ENCODE measurements at places on chromosomes 5 and 9.

DNA sequence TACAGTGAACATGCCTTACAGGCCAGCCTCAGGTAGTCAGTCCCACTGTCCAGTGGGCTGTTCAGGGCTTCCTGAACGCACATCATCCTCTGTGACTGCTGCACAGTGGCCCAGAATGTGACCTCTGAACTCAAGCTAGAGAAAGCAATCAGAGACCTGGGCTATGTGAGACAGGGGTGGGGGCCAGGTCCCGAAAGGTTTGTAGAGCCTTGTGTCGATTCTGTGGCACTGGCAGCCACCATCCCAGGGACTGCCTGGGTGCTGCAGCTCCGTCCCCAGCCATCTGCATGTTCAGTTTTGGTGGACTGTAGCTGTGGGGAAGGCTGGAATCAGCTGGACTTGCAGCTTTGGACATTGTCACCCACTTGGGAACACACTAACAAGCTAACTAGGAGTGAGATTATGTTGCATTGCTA is 47.7 kb downstream of the MVB12B start:
- DNase-seq, result no peak

DNA sequence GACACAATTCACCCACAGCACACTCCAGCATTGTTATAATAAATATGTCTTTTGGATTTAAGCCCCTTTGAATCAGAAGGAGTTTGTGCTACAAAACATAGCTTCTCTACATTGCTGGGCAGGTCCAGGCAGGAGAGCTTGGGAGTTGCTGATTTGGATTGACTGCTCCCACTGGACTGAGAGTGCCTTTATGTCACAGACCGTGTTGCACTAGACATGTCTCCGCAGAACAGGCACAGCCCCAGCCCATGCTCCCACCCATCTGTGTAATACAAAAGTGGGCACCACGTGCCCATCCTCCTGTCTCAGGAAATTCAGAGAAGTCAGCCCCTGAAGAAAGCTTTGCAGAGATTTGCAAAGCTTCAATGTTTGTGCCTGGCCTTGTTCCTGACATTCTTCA is 117.1 kb downstream of the MED10 start:
- no peak for DNase-seq

DNA sequence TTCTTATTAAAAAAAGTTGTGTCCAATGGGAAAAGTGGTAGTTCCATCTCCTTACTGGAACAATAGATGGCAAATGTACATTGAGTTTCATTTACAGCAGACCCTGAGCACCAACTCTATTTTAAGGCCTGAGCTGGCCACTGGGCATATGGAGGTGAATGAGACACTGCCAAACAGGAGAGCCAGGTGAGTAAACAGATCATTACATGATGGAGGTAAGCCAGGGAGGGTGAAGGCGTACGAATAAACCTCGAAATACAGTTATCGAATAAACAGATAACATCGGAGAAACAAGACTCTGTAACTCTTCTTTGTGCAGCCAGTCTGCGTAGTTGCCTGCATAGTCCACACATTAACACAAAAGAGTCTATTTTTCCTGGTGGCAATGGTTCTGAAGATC is 446.4 kb upstream of the KLF4 start:
- DNase-seq, result no peak

GRCh38 chr5:115496936-115497576 is 47.5 kb downstream of the FEM1C start:
- DNase-seq, result no peak

DNA sequence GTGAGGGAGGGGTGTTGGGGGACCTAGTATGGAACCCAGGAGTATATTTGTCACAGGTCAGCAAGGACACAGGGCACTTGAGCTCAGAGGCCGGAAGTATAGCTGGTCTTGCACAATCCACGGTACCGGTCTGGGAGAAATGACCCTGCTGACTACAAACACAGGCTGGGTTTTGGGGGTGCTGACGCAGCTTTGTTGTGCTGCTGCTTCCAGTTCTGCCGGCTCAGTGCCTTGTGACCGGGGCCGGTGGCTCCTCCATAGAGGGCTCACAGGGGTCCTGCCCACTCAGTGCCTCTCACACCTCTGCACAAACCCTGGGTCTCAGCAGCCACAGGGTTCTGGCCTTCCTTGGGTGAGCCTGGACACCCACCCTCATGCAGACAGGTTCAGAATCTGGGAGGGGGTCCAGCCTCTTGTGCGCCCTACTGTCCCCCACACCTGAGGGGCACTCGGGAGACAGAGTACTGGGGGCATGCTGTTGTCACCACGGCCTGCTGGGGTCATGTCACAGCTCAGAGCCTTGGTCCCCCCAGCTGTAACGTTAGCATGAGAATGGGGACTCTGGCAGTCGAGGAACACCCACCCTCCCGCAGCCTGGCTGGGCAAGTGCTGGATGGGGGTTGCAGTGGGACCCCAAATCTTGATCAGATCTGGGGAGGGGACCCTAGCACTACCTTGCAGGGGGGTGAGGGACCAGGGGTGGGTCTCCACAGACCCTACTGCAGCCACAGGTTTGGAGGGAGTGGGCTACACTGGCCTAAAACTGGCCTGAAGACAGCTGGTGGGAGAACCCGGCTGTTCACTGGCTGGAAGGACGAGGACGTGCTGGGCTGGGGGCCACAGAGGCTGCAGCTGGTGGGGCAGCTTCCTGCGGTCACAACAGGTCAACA is 17.7 kb downstream of the NINJ1 start:
- DNase-seq, result no peak

DNA sequence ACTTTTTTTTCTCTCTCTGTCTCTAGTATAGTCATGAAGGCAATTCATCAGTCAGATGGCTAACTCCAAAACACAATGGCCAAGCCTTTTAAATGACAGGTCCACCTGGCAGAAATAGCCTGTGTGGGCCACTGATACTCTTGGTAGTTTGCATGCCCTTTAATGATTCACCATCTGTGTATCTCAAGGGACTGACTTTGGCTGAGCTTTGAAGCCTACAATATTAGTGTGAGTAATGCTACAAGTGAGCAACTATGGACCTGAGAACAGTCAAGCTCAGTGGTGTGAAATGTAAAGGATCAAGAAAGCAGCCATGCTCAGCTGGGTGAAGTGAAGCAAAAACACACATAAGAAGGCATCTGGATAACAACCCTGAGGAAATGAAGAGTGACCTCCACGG is 506.9 kb downstream of the TLE1 start:
- DNase-seq, result peak; percentile 98

DNA sequence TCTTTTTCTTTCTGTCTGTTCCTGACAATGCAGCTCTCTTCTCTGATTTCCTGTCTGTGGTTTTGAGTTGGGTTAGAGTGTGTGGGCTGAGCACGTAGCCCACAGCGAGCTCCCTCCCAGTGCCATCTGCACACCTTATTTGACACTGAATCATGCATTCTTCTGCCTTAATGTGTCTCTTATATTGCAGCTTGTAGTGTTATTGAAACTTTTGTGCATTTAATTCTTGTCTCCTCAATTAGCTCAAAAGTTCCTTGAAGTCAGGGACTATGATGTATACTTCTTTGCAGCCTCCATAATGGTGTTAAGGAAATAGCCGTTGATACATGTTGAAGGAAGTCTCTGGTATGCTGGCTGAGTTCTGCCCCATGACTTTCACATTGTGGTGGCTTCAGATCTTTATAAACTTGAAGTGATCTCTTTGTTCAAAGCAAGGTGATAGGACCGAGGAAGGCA is 576.2 kb upstream of the CLINT1 start:
- peak; percentile 57 for DNase-seq

GRCh38 chr5:83632874-83633273 is 87.8 kb downstream of the HAPLN1 start:
- peak; percentile 72 for DNase-seq

- no peak for DNase-seq
Measured at GRCh38 chr5:17832949-17833745, 198.9 kb downstream of the TAF11L14 start.

- DNase-seq, result no peak
Measured at GRCh38 chr5:154714266-154714986, 40.8 kb upstream of the LARP1 start.

GRCh38 chr5:1461396-1461795 is 16.2 kb upstream of the SLC6A3 start:
- no peak for DNase-seq

- peak; percentile 45 for DNase-seq
Measured at GRCh38 chr9:4137681-4138099, 162.2 kb downstream of the GLIS3 start.

DNA sequence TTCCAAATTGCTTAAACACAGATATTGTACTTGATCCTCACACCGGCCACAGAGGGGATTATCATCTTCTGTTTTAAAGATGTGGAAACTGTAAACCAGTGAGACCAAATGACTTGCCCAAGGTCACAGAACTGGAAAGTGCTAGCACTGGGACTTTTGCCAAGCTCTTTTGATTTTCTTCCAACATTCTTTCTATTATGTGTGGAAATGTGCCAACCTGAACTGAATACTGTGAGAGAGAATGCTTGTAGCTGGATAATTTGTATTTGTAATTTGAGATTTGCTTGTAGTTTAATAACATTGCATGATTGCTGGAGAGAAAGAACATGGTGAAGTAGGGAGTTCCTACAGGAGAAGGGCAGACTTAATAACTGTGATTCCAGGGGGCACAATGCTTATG is 977.9 kb upstream of the NUDT12 start:
- peak; percentile 28 for DNase-seq

DNA sequence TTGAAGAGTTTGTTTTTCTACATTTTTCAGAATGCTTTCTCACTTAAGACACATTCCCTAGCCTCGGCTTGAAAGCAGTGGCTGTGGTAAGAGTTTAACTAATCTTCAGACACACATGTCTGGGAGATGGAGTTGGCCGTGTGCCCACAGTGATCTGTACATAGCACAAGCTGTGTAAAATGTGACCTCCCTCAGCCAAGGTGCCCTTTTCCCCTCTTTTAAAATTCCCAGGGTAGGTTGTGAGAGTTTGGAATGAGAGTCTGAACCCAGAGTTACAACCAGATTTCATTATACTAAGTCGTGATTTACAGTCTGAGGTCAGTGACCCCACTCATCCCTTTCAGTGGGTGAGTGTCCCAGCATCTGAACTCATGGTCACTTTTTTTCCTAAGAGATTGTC is 230.4 kb downstream of the DOCK8 start:
- no peak for DNase-seq

- no peak for DNase-seq
Measured at GRCh38 chr9:106467865-106468164, 395.2 kb upstream of the ZNF462 start.

DNA sequence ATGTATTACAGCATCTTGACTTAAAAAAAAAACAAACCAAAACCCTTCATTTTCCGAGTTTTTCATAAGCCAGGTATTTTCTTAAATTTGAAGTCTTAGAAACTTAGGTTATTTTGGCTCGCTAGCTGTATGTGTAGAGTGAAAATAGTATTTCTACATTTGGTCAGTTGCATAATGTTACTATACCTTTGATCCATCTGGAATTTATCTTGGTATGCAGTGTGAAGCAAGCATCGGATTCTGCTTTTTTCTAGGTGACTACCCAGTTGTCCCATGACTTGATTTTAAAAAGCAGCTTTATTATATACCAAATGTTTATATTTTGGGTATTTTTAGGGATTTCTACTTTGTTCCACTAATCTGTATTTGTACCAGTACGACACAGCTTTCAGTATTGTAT is 27.7 kb downstream of the UBAP1 start:
- no peak for DNase-seq

GRCh38 chr9:126703866-126704156 is 90.1 kb downstream of the LMX1B start:
- no peak for DNase-seq

DNA sequence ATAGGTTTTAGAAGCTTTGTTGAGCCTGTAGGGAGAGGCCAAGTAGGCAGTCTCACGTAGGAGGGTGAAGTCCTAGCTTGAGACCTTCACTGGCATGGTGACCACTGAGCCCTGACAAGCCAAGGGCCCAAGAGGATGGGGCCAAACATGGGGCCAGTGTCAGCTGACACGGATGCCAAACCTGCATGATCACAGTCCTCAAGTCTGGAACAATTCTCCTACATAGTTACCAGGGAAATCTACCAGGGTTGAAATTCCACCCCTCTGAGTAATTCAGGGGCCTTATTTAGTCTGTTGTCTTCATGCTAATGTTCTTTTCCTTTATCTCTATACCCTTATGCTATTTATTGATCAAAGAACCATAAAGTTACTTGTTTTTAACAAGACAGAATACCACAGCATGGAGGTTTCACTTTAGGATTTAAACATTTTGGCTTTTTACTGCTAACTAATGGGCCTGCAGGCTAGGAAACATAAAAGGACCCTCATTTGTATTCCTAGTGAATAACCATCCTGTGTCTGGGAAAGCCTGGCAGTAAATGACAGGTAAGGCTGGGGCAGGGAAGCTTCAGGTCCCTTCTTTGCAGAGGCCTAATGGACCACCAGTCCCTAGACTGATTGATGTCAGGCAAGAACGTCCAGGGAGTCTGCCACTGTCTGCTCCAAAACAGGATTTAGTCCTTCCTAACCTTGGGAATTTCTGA is 140.8 kb downstream of the FGF1 start:
- DNase-seq, result peak; percentile 47

DNA sequence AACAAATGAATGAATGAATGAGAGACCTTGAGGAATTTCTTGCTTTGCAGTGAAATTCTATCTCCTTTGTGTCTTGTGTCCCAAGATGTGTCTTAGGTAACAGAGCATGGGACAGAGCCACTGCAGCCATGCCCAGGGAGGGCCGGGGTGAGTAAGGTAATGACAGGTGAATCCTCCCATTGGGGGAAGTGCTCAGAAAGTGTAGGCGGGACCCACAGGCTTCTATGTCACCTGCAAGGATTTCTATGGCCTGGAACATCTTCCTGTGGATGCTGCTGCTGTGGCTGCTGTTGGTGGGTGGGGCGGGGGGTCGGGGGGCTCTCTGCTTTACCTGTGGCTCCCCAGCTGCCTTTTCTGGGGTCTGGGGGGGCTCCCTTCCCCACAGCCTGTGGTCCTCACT is 133.6 kb upstream of the IER5L start:
- DNase-seq, result no peak

DNA sequence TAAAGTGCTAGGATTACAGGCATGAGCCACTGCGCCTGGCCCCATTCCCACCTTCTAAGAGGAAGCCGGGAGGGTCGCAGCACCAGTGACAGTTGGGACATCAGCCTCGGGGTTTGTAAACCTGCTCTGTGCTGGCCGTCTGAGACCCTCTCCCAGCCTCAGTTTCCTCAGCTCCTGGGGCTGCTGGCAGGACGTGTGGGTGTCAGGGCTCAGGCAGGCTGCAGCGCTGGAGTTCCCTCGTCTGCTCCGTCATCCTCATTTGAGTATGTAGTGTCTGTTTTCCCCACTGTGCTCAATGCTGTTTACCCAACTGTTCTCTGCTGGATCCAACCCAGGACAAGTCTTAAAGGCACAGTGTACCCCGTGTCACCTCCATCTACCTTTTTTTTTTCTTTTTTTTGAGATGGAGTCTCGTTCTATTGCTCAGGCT is 2.0 kb upstream of the NINJ1 start:
- DNase-seq, result peak; percentile 64

DNA sequence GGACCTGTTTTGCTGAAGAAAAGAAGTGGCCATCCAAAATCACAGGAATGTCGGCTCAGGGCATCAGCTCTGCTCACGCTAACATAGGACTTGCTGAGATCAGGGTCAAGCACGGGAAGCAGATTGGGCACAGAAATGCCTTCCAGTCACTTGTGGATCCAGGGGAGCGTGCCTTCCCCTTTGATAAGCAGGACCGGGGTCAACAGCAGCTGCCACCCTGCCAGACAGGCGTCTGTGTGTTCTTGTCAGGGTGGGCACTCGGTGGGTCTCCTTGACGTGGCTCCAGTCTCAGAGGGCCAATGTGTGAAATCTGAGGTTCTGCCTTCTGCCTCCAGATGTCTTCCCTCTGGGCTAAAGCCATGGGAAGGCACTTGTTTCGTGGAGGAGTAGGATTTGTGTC is 313.7 kb upstream of the IRX4 start:
- DNase-seq, result no peak
